Hematopoietic multipotent progenitor cell treated with erythropoietin and hydrocortisone succinate and interleukin-3 and kit ligand, for 6 days (in vitro differentiated cells): ENCODE measurements at places on chromosomes 5 and 9.

DNA sequence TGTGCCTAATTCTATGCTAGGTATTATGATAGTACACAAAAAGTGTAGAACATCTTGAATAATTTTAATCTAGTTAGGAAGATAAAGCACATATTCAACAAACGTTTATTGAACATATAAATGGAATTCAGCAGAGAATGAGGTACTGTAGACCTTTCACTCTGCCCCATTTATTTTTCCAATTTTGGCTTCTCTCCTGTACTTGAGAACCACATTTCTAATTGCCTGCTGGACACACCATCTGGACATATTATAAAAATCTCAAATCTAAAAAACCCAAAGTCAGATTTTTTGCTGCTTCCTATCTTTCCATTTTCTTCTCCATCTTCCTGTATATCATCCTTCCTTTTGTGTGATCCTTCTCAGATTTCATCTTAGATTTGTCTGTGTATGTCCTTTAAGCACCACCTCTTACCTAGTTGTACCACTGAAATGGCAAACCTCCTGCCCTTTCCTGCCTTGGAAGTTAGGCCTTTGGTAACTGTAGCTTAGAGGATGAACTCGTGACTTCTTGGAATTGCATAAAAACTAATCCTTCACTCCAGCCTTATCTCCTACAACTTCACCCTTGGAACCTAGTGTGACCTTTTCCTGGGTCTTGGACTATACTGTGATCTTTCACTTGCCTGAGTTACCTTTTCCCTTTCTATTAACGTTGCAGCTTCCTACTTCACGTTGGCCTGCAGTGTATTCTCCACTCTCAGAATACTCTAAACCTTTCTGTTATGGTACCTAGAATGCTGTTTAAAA lies 8.8 kb downstream of the SLC26A2 start:
- DNase-seq: no peak

DNA sequence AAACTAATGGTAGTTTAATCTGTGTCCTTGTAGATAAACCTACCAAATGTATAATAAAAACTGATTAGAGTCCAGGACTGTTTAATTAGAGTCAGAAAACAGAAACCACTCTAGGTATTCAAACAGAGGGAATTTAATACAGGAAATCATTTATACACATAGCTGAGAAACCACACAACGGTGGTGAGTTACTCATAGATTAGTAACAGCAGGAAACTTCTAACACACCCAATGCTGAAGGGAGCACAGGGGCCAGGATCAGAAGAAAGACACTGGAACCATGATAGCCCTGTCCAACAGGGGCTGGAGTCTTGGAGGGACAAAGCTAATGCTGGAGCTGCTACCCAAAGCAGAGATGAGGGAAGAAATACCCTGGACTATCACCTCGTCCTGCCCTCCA lies 321.0 kb downstream of the ACTL7B start:
- no peak for DNase-seq

- DNase-seq: no peak
Observed at GRCh38 chr5:154285661-154286408, 95.3 kb downstream of the GALNT10 start.

GRCh38 chr5:16837305-16837704 lies 98.8 kb downstream of the MYO10 start:
- DNase-seq: no peak

- no peak for DNase-seq
Observed at GRCh38 chr9:134502809-134503211, 138.8 kb upstream of the COL5A1 start.

DNA sequence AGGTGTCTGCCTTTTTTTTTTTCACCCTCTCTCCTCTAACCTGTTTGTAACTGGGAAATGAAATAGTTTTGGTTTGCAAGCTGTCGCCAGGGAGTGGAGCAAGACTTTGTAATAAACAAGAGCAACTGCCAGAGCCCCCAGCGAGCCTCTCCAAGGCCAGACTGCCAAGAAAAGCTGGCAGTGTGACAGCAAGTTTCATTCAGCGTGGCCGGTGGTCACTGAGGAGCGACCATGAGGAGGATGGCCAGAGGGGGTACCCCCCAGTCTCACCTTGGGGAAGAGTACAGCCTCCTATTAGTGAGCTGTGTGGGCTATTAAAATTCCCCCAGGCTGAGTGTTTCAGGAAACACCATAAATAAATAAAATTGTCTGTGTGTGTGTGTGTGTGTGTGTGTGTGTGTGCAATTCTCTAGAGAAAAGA lies 49.9 kb downstream of the ZFAND5 start:
- DNase-seq: no peak

GRCh38 chr9:86471171-86471815 lies 117.1 kb upstream of the TUT7 start:
- peak; percentile 10 for DNase-seq

GRCh38 chr9:6186691-6187090 lies 28.9 kb upstream of the IL33 start:
- DNase-seq: no peak

DNA sequence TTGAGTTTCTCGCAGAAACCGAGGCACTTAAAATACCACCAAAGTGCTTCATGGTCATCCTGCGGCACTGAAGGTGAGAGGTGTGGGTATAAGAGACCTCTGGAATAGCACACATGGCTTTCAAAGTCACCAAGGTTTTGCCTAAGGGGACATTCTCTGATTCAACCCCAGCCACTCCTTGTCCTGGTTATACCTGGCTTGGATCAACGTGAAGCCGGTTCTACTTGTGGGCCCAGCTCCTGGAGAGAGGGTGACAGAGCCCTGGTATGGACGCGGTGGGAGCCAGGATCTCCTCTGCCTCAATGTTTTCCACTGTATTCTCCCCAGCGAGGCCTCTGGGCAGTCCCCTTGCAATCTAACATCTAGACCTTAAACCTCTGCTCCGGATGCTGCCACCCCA lies 132.0 kb downstream of the FSTL4 start:
- no peak for DNase-seq
